ENCODE measurements at places on chromosomes 6 and 20.

DNA sequence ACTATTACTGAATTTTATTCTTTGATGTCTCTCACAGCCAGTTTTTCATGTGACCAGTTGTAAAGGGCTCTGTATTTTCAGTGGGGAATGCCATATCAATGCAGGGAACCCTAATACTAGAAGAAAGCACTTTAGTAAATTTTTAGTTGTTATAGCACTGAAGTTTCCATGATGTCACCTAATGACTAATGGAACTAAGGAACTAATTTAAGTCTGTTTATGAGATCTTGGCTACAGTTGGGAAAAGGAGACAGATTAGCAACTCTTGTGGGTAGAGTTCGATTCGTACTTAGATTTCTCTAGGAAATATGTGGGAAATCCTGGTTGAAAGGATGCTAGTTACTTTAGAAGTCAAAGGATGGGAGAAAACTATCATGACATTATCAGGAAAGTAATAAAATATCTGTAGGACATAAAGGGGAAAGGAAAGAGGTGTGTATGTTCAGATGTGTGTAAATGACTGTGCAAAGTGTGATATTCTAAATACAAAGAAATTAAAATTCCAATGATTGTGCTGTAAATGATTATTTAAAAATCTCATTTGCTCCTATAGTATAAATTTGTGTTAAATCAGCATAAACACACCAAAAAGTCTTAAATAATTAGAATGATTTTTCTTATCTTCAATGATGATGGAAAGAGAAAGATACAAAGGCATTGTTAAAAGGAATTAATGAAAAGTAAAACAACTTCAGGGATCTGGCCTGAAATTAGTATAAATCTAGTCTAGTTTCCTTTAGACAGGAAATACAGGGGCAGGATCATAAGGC, 103.4 kb downstream of the LRRC1 start:
- DNase-seq = no peak

DNA sequence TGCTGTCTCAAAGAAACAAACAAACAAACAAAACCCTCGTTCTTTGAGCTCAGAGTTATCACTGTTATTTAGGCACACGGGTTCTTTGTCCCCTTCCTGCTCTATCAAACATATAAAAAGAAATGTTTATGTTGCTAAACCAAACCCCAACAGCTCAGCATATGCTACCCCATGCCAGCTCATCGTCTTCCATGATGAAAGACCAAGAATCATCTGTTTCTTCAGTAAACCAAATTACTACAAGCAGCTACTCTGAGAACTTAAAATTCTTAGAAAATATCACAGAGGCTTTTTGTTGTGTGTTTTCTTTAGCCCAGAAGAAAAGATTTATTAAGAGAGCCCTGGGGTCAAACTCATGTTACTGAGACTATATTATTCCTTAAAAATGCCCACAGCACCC, 4.7 kb downstream of the TRERF1 start:
- DNase-seq = no peak

DNA sequence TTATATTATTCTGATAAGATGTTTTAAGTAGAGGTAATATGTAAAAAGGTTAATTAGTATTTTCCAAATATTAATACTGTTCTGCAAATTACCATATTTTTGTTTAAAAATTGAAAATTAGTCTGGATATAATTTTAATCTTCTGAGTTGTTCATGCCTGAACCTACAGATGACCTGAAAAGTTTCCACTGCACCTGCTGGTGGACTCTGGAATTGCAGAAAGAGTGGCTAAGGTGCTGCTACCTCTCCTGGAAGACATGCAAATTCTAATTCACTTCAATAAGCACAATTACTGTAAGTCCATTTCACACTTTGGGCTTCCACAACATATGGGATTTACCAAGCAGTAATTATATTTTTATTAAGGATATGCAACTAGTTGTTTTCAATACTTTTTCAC, 77.7 kb upstream of the OLIG3 start:
- DNase-seq = no peak

- no peak for DNase-seq
Observed at GRCh38 chr6:38460186-38460585, 179.5 kb downstream of the BTBD9 start.

DNA sequence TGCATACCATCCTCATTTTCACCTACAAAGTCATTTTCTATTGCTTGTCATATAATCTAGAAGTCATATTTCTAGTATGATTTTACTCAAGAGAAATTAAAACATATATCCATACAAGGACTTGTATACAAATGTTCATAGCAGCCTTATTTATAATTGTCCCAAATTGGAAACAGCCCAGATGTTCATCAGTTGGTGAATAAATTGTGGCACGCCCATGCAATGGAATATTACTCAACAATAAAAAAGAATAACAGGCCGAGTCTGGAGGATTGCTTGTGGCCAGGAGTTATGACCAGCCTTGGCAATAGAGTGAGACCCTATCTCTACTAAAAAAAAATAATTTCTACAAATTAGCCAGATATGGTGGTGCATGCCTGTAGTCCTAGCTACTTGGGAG, 28.8 kb downstream of the C6orf163 start:
- no peak for DNase-seq

DNA sequence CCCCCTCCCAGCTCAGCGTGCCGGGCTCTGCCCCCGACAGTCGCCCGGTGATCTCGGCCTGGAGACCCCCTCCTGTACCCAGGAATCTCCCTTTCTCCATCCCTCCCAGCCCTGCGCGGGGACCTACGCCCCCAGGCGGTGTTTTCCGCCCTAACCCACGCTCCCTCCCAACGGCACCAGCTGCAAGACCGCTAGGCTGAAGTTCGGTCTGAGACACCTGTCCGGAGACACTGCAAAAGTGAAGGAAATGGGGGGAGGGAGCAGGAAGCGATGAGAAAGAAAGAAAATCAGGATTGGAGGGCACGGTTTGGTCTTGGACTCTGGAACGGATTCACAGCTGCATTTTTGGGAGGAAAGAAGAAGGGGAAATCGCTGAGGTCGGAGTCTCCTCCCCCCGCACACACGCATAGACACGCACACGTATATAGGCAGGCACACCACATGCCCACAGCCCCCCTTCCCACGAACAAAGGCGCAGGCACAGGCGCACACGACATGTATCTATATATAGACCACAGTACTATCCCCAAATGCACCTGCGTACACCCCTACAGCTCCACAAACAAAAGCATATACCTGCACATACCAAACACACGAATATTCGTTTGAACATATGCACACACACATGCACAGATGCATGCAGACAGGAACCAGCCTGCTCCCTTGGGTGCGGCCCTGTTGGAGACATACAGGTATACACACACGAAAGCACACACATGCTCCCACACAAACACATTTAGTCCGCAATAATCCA, 1.0 kb downstream of the SLC32A1 start:
- DNase-seq = no peak

DNA sequence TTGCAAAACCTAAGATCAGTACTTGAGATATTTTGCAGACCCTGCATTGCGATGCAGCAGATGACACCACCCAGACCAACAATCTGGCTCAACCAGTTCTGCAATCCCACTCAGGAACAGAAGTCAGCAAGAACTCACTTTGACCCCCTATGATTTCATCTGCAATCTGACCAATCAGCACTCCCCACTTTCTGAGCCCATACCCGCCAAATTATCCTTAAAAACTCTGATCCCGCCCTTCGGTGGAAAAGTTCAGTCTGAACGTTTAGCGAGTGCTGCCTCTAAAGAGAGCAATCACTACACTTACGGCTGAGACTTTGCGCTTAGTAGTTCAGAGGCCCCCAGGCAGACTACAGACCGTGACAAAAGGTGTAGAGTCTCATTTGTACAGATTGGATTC, 17.3 kb upstream of the KIAA1586 start:
- no peak for DNase-seq

GRCh38 chr6:71252410-71252809, 36.2 kb upstream of the OGFRL1 start:
- DNase-seq = no peak

DNA sequence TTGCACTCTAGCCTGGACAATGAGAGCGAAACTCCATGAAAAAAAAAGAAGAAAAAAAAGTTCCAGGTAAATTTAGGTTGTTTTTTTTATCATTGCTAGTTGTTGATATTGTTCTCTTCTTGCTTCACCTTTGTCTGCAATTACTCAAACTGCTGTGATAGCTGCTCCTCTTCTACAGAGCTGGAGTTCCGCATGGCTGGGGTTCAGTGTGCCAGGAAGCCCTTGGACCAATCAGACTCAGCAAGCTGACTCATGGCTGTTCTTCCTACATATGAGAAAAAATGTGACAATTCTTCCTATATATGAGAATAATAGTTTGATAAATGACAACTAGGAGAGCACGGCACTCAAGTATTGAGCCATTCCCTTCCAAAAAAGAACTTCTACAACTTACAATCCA, 28.4 kb downstream of the DPPA5 start:
- no peak for DNase-seq

DNA sequence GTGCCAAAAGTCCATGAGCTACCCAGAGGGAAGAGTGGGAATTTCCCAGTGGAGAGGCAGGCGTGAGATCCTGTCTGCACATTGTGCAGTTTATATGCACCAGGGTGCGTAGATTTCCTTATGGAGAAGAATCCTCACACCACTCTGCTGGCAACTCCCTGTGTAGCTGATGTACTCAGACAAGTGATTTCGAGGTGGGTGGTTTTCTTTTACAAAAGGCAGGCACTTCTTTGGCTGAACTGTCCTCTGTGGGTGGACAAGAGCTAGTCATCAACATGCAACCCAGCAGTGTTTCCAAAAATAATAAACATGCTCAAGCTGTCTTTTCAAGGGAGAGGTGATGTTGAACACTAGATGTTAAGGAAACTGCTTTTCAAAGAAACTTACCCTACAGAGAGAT, 121.7 kb upstream of the NXT1 start:
- DNase-seq = no peak

GRCh38 chr6:162478192-162478671, 249.3 kb downstream of the PRKN start:
- no peak for DNase-seq

- DNase-seq = no peak
Observed at GRCh38 chr6:140811642-140812041, 1321.1 kb upstream of the GJE1 start.

DNA sequence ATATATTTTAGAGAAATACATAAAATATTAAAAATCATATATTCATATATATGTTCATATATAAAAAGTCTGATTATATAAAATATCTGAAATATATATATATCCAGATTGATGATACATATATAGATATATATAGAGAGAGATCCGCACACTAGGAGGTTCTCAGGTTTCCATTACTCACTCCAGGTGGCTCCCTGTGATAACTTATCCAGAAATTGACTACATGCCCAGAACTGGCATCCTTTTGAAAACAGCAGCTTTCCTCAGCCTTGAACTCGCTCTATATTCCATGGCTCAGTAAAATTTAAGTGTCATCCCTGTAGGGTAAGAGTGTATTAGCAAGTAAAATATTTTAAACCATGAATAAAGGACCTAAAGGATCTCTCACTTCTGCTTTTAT, 206.8 kb downstream of the TINAG start:
- no peak for DNase-seq

- DNase-seq = no peak
Observed at GRCh38 chr6:69994251-69994650, 127.9 kb downstream of the COL19A1 start.

GRCh38 chr6:71665931-71666330, 220.4 kb upstream of the RIMS1 start:
- no peak for DNase-seq

DNA sequence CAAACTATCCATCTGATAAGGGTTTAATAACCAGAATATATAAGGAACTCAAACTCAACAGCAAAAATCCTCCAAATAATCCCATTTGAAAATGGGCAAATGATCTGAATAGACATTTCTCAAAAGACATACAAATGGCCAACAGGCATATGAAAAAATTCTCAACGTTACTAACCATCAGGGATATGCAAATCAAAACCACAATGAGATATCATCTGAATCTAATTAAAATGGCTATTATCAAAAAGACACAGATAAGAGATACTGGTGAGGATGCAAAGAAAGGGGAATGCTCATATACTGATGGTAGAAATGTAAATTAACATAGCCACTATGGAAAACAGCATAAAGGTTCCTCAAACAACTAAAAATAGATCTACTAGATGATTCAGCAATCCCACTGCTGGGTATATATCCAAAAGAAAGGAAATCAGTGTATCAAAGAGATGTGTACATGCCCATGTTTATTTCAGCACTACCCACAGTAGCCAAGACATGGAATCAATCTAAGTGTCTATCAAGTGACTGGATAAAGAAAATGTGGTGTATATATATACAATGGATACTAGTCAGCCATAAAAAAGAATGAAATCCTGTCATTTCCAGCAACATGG, 6.1 kb upstream of the BRD2 start:
- DNase-seq = no peak

GRCh38 chr20:18304618-18305017, 16.3 kb downstream of the ZNF133 start:
- no peak for DNase-seq

DNA sequence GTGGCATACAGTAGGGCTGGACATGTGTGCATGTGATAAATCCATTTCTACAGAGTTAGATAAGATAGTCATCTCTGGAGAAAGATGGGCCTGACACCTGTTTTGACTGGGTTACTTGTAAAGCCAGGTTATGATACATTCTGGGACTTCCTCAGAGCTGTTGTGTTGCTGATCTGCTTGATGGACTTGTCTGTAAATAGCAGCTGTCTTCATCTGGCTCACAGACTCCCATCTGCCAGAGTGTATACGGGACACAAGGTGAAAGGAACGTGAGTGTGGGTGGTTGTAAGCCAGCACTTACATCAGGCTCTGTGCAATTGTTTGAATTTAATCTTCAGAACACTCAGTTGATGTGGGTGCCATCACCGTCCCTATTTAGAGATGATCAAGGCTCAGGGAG, 49.8 kb downstream of the ZDHHC14 start:
- DNase-seq = no peak
